ENCODE measurements at places on chromosomes 6 and 20.

DNA sequence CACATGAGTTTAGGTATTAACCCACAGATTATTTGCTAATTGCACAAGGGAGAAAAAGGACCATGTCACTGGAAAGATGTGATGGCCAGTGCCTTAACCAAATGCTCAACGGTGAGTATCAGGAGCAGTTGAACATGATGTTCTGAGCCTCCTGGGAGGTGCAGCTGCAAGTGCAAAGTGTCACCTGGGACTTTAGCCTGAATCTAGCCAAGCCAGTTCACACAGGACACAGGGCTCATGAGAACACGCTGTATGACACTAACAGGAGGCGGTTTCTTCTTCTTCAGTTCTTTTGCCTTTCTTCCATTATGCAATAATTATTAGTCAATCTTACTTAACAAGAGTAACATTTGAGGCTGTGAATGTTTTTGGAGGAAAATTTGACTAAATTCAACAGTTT is 225.3 kb downstream of the THBS2 start:
- DNase-seq, result no peak

DNA sequence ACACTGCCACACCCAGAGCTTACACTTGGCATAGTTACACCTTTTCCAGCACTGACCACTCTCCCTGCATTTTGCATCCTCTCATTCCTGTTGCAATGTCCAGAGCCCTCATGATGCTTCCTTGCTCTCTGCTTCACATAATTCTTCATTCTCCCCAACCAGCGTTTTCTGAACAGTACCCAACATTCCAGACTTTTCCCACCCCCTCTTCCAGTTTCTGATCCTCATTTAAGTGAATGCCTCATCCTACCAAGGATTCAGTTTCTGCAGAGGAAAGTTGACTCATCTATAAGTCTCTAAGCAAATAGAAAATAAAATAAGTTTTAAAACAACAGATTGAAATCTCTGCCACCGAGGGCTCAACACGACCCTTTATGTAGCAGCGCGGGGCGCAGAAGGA is 321.3 kb upstream of the TCF21 start:
- DNase-seq, result no peak

DNA sequence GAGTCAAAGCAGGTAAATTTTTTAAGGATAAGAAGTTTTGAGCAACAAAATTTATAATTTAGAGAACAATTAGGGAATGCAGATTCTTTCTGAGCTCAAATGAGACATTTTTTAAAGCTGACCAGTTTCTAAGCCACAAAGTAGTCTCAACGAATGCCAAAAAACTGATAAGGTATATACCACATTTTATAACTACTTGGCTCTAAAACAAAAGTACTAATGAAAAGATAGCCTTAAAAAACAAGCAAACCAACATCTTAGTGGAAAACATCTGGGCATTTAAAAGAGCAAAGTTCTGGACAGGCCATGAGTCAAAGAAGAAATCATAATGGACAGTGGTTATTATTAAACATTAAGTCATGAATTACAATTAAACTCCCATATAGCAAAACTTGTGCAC is 23.2 kb upstream of the RNF146 start:
- DNase-seq, result no peak

GRCh38 chr20:41627001-41627495 is 8.9 kb upstream of the CHD6 start:
- DNase-seq, result no peak

DNA sequence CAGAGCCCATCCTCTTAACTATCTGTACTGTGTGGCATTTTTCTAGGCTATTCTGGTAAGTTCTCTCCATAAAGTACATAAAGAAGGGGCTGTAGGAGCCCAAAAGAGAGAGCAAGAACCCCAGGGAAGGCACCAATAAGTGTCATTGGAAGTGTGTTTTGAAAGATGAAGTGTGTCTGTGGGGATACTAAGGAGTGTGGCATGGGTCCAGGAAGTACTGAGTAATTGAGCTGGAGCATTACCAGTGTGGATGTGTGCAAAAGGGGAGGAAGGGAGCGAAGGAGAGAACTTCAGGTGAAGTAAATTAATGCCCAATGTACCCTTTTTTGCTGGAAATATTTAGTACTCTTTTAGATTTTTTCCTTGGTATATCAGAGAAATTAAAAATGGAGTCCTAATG is 63.9 kb downstream of the KCNS1 start:
- DNase-seq, result no peak

DNA sequence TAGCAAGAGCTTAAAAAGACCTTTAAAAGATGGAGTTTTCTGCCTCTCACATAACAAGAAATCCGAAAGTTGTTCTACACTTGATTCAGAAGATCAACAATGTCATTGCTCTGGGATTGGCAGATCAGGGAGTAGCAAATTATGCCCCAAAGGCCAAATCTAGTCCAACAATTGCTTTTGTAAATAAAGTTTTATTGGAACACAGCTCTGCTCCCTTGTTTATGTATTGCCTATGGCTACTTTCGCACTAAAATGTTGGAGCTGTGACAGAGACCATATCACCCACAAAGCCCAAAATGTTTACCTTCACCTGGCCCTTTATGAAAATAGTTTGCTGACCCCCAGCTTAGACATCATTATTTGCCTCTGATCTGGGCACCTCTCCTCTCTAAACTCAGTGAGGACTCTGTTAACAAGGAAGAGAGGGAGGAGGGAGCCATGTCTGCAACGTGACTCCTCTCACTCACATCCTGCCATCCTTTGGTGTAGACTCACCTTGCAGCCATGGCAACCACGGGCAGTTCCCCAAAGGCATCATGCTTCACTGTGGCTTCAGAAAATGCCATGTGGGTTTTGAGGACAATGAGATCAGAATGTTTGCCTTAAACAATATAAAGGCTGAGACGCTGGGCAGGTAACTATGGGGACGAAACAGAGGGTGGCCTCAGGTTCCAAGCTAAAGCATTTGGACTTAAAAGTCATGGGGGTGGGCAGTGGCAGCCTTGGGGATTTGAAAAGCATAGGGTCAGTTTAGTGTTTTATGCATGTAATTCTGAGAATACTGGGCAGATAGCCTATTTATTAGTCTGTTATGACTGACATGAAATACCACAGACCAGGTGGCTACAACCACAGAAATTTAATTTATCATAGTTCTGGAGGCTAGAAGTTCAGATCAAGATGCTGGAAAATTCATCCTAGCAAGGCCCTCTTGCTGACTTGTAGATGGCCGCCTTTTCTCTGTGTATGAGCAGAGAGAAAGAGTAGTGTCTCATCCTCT is 149.7 kb upstream of the TNFAIP3 start:
- DNase-seq, result no peak

DNA sequence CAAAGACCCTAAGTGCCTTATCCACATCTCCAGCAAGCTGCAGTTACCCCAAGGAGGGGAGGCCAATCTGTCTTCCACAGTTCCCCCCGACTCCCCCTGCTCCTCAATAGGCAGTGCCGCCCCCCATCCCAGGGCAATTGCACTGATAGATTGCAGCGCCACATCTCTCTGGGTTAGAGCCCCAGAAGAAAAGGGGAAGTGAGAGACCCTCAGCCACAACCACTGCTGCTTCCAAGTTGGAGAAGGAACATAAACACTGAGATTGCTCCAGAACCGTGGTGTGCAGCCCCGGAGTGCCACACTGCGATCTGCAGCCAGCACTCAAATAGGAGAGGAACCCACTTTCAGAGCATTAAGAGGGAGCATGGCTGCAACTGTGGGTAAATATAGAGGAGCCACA is 101.5 kb downstream of the RWDD2A start:
- DNase-seq, result no peak

DNA sequence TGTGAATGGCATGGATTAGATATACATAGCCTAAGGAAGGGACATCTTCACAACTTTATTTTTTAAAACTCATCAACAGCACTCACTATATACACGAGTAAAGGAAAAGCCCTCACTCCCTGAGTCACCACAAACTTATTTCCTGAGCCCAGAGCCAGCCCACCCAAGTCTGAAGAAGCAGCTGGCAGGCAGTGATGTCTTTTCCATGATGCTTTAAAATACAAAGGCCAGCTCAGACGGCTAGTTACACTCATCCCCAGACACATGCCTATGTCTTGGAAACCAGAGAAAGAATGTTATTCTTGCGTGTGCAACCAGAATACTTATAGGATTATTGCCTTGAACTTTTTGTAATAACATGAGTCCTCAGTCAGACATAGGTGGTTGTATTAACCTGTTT is 114.4 kb downstream of the ADGRG6 start:
- DNase-seq, result no peak

DNA sequence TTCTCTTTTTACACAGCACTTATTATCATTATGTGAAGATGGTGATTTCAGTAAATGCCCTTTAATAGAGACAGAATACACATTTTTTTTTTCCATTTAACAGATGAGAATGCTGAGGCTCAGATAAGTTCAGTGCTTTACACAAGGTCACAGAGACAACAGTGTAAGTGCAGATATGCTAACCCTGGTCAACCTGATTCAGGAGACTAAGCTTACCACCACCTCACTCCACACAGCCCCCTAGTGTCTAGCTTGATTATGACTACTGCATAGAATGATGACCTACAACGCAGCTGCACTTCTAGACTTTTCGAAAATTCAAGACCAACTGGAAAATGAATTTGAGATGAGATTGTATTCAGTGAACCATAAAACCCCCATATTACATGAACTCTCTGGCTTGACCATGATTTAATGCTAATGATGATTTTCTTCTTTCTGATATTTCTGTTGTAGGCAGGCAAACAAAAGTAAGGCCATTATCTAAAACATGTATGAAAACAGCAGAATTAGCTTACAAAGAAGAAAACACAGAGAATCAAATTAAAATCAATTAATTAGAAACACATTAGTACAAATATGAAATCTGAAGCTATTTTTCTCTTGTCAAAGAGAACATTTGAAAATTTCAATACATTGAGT is 212.1 kb upstream of the PHACTR1 start:
- no peak for DNase-seq

DNA sequence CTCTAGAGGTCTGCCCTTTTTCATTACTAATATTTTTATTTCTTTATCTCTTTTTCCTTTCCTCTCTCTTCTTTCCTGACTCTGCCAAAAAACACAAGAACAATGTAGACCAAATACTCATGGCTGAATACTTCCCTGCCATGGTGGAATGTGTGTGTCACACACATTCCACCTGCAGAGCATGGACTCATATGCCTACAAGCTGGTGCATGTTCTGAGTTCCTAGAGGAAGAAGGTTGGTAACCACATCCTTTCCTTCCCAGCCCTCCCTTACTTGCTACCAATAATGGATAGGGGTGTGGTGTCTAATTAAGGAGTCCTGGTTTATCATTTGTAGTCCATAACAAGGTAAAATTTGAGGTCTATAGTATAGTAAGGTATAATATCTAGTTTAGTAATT is 15.2 kb upstream of the CST9L start:
- no peak for DNase-seq

DNA sequence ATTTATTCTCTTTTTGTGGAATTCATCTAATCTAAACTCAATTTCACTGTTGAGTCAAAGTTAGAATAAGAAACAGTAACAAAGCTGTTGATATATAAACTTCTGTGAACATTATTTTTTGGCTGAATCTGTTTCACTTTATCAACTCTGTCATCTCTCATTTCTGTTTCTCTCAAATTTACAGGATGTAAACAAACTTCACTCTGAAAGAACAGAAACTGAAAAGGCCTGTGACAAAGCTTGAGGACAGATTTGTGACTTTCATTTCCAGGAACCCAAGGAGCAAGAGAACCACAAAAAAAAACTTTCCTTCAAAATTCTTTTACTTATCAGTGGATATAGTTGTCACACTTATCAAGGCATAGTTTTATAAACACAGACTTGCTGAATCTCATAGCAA is 447.9 kb upstream of the OPRM1 start:
- DNase-seq, result no peak

DNA sequence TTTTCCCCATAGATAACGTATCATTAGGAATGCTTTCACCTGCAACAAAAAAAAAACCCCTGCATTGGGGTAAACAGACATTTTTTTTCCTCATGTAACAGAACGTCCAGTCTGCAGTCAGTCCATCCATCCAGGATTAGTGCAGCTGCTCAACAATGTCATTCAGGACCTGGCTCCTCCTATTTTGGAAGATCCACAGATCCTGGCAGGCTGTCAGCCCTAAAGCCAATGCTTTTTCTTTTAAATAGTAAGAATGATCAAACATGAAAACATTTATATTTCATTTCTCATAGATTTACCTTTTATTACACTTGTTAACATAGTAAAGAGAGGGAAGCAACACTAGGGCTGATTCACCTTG is 116.5 kb upstream of the CCDC28A start:
- no peak for DNase-seq

DNA sequence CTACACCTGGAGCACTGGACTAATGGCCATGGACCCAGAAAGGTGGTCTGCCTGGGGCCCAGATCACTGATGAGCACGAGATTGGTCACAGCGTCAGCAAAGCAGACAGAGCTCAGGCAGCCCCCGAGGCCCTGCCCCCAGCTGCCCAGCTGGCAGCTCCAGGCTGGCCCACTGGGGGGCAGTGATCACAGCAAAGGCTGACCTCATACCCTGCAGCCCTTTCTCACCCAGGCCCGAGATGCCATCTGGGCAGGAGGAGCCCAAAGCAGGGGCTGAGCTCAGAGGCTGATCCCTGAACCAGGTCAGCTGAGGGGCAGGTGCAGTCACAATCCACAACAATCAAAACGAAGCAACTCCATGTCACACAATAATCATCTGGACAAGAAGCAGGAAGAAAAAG is 4.1 kb downstream of the MAP1LC3A start:
- no peak for DNase-seq

- no peak for DNase-seq
These were observed 103.0 kb downstream of the BCKDHB start for GRCh38 chr6:80209430-80209829.

DNA sequence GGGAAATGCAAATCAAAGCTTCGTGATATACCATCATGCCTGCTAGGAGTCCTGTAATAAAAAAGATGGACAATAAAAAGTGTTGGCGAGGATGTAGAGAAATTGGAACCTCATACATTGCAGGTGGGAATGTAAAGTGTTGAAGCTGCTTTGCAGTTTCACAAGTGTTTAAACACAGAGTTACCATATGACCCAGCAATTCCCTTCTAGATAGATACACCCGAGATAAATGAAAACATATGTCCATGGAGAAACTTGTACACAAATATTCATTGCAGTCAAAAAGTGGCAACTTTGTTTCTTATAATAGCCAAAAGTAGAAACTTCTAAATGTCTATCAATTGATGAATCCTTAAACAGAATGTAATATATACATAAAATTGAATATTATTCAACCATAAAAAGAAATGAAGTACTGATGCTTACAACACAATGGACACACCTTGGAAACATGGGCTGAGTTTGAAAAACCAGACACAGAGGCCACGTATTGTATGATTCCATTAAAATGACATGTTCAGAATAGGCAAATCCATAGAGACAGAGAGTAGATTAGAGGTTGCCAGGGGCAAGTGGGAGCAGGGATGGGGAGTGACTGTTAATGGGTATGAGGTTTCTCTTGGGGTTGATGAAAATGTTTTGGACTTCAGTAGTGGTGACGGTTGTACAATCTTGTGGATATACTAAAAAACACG is 20.8 kb upstream of the ERVFRD-1 start:
- DNase-seq, result no peak
